Activated CD8-positive, alpha-beta memory T cell treated with anti-CD3 and anti-CD28 coated beads for 1 hour (primary cell): ENCODE measurements at places on chromosomes 4 and X.

GRCh38 chr4:10006601-10007435 is 14.5 kb downstream of the SLC2A9 start:
- DNase-seq, result no peak

DNA sequence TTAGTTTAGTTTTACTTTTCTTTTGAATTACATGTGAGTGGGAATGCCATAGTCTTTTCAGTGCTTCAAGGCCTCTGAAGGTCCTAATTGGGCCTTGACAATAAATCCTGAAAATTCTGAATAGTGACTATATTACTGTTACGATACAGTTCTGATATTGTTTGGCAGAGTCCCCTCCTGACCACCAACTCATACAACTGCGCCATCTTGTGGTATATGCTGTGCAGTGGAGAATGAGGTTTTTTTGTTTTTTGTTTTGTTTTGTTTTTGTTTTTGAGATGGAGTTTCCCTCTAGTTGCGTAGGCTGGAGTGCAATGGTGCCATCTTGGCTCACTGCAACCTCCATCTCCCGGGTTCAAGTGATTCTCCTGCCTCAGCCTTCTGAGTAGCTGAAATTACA is 56.6 kb upstream of the CHRDL1 start:
- DNase-seq, result no peak

DNA sequence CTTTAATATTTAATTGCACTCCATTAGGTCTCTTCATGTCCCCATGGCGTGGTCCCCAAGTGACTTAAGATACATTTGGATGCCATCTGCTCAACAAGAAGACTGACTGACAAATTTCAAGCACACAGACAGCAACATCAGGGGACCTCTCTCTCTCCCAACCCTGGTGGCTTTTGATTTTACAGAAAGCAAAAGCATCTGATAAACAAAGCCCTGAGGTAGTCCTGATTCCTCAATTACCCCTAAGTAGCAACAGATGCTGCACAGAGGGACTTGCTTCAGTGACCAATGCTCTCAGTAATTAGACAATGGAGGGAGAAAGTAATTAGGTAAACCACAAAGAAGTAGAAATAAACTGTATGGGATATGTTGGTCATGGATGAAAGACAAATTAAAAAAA is 426.4 kb downstream of the INPP4B start:
- no peak for DNase-seq

DNA sequence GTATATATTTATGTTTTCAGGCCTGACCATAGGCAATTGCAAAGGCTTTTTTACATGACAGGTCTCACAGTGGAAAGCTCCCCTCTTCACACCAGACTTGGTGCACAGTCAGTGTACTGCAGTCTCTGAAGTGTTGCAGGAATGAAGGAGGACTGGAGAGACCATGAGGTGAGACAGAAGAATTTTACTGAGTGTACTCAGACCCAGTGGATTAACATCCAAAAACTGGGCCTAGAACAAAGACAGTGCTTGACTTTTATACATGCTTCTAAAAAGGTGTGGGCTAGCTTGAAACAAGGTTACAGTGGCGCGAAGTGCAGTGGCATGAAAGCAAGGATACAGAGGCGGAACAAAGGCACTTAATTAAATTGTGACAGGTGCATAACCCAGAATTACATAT is 822.9 kb downstream of the RAPGEF2 start:
- DNase-seq, result no peak

DNA sequence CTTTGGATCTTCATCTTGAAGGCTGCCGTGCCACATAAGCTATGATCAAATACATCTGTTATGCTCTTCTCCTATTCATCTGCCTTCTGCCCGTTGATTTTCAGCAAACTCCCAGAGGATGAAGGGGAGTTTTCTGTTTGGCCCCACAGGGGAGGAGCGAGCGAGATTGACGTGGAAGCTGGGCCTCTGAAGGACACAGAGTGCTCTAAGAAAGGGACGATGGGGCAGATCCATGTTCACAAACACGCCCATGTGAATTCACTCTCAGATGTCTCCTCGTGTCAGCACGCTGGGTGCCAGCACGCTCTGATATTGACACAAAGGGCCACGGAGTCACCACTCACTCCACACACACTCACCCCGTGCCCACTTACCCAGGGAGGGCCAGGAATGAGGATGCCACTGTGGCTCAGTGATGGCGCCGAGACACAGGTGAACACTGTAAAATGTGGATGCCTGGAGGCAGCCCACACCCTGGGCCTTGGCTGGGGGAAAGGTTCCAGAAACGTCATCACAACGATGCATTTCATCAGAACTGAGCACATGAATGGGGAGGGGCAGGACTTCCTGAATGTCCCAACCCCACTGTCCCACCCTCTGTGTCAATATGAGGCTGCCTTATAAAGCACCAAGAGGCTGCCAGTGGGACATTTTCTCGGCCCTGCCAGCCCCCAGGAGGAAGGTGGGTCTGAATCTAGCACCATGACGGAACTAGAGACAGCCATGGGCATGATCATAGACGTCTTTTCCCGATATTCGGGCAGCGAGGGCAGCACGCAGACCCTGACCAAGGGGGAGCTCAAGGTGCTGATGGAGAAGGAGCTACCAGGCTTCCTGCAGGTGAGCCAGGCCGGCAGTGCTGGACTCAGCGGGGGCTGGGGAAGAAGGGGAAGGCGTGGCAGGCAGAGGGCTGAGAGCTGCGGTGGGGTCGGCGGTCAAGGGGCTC is at the start of gene S100P:
Gene S100P (plus strand): TSS at position 648 of the 946 bp plus-strand sequence. CDS start 55 bp downstream, at position 703.
- no peak for DNase-seq

DNA sequence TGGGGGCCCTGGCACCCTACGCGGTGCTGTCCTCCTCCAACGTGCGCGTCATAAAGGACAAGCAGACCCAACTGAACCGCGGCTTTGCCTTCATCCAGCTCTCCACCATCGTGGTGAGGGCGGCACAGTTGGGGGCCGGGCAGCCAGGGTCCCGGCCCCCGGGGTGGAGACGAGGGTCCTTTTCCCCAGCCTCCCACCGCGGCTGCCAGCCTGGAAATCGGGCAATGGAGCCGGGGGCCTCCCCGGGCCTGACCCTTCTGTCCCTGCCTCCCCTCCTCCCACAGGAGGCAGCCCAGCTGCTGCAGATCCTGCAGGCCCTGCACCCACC is 13.7 kb upstream of the UBA1 start:
- DNase-seq, result no peak

GRCh38 chrX:103248553-103248952 is 6.4 kb downstream of the TCEAL8 start:
- no peak for DNase-seq

DNA sequence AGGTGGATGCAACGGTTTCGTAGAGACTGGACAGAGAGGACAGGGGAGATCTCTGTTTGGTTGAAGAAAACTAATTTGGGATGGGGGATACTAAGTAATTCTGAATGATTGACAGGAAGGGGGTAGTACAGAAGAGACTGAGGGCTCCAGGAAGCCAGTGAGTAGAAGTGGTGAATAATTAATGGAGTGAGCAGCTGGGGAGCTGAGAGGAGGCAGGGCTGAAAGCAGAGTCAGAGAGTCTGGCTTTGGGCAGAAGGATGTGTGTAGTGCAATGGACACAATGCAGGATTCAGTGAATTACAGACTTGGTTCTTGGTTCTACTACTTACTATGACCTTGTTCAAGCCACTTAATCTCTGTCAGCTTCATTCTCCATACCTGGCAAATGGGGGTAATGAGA is 161.7 kb downstream of the RBMX2 start:
- no peak for DNase-seq

DNA sequence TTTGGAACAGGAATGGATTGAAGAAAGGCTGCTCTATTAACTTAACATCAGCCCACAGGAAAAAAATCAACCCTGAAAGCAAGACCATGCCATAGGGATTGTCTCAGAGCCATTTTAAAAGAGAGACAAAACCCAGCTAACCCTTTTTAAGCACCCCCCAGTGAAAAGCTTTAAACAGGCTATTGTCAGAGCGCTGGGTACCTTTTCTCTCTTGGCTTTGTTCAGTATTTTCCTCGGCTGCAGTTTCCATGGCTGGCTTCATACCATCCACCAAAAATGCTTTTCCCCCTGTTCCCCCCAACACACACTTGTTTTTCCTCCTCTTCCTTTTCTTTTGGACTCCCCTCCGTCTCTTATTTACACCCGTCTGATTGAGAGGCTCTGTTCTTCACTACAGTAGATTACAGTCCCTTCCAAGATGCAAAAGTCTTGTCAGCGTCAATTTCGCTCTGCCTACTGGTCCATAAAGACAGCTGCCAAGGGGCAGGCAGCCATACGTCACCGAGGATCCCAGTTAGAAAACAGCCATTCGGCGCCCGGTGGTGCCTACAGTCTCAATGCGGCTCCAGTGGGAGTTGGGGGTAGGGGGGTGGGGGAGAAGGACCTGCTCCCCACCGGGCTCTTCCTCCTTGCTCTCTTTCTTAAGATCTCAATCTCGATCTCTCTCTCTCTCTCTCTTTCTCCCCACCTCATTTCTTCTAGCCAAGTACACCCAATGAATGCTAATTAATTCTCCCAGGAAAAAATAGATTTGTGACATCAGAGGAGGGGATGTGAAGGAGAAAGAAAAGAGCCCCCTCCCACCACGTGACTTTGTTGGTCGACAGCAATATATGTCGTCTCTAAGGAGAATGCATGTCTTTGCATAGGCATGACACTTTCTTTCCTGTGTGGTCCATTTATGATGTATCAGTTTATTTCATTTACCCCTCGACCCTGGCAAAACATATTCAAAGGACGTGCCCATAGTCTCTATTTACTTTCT is at the start of gene GPM6B:
Gene GPM6B (minus strand): TSS at position 451 of the 985 bp plus-strand sequence. CDS start 189 bp downstream, at position 262.
- DNase-seq, result no peak

GRCh38 chr4:22962295-22962694 is 269.6 kb downstream of the GBA3 start:
- DNase-seq, result no peak

DNA sequence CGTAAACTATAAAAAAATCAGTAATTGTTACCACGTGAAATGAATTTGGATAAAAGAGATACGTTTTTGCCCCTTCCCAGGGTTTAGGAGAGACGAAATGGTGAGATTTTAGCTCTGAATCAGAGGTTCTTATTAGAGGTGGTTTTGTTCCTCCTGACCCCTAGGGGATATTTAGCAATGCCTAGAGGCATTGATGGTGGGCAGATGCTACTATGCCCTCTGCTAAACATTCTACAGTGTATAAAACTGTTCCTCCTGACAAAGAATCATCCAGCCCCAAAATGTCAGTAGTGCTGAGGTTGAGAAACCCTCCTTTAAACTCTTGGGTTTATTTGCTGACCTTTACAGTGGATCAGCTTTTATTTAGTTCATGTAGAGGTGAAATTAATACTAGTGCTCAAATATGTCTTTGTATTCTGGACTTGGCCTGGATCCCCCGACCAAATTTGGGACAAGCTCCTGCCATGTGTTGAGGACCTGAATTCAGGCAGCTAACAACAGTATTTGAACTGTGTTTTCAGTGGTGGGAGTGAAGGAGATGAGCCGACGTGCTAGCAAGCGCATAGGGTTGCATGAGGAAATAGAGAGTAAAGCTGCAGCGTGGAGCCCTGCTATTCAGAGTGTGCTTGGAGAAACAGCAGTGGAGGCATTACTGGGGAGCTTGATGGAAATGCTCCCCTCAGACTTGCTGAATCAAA is 126.1 kb downstream of the PTTG2 start:
- DNase-seq, result no peak

DNA sequence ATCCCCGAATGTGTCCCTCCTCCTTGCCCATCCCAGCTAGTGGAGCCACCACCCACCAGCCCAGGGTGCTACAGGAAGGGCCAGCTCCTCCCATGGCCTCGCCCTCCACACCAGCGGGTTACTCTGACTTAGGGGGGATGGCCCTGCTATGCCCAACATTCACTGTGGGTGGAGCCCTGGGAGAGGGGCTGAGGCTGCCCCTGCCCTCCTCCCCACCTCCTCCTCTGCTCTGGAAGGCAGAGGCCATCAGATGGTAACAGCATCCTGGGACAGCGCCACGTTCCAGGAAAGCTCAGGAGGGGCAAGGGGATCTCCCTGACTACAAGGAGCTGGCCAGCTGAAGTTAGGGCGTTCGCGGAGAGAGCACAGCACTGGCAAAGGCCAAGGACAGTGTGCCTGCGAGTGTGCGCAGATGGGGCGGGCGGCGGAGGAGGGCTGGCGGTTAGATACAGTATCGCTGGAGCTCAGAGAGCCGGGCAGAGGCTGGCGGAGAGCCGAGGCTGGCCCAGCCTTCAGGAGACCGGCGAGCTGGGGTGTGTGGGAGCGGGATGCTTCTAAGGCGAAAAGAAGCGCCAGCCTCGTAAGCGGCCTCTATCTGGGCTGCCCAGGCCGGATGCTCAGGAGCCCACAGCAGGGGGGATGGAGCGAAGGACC is 1.5 kb downstream of the JAKMIP1 start:
- DNase-seq, result no peak

DNA sequence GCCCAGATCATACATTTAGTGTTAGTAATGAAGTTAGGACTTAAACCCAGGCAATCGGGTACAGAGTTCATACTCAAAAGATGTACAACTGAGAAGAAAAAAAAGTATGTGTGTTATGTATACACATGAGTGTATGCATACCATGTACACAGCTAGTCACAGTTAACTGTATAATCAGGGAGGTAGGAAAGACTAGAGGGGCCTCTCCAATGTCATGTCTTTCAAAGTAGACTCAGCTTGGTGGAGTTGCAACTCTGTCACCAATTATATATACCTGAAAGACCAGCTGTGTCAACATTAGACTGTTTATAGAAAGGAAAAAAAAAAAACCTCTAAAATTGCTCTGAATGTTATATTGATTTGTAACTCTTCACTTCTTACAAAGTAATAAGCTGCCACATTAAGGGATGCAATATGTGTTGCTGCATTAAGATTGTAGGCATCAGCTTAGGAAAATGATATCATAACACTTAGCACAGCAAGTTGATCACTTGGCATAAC is 167.5 kb downstream of the DCTD start:
- DNase-seq, result no peak

- DNase-seq, result no peak
These were observed 3.5 kb downstream of the GNRHR start for GRCh38 chr4:67750691-67751090.

- DNase-seq, result no peak
These were observed 71.0 kb downstream of the PRSS12 start for GRCh38 chr4:118281611-118282442.

GRCh38 chrX:150316564-150316963 is 46.6 kb upstream of the MAMLD1 start:
- DNase-seq, result no peak

DNA sequence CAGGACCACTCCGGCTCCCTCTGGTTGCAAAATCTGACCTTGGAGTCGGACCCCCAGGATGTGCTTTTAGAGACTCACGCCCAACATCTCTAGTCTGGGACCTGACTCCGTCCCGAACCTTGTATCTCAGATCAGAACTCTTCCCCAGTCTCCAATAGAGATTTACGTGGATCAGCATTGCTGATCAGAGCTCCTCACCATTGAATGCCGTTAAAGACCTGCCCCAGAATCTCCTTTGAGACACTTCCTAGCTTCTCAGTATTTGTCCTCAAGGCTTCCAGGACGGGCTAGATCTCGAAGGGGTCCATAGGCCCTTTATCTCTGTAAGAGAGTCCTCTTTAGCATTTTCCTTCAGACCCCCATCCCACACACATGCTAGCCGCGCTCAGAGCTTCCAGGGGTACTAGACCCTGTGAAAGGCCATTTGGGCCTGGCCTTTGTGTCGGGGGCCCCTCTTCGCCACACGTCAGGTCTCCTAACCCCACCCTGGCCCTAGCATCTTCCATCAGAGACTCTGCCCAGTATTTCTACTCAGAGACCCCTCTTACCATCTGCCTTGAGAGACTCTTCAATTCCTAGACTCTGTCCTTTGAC is 662 bp downstream of the UBA1 start:
- no peak for DNase-seq
